ENCODE measurements at places on chromosomes 13 and 19.

GRCh38 chr13:41955605-41956004 lies 5.3 kb downstream of the VWA8 start:
- no peak for DNase-seq

- DNase-seq, result no peak
Observed at GRCh38 chr13:106277484-106278154, 257.8 kb downstream of the EFNB2 start.

DNA sequence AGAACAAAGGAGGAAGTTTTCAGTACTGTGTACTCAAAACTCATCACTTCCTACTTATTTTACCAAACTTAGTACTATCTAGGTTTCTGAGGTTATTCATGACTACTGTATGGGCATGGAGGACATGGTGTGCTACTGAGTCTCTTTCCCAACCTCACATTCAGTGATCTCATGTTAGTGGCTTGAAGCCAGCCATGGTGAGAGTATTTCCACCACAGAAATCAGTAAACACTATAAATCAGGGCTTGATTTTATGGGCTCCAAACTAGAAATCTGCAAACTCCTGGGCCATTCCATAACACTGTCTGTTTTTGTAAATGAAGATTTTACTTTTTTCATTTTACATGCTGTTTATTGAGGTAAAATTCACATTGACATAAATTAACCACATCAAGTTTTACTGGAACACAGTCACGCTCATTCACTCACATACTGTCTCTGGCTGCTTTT lies 19.7 kb downstream of the MED26 start:
- no peak for DNase-seq

GRCh38 chr19:51594774-51595109 lies 23.7 kb downstream of the ZNF175 start:
- no peak for DNase-seq

Data from HCT116 (cell line).